ENCODE measurements at places on chromosomes 16 and 17. TPM values are rescaled to one million over a fixed set of nuclear protein-coding genes. Genes with fewer than 3 reads are reported as not detected.
A peak's percentile ranks its signal among the peaks of the same experiment; 100 is the strongest.

- DNase-seq: peak; percentile 71
These were observed at the start of gene CD68 for GRCh38 chr17:7579001-7579833. CD68 (plus strand) TSS chr17:7579638; CDS start chr17:7579678, 40 bp downstream.

- DNase-seq: no peak
These were observed 6.8 kb downstream of the DNASE1L2 start for GRCh38 chr16:2243031-2243528.

GRCh38 chr17:69046121-69046807 is 14.5 kb downstream of the ABCA9 start:
- no peak for DNase-seq

The ACTG1 gene
- 978 TPM for total RNA-seq

The ALOX12 gene
- not detected for total RNA-seq

Data from stomach (tissue), 19 donors.